ENCODE measurements at places on chromosomes 4 and X. TPM values are rescaled to one million over a fixed set of nuclear protein-coding genes. Genes with fewer than 3 reads are reported as not detected.

The FHL1 gene
- total RNA-seq: 53.2 TPM

The DNAAF6 gene
- not detected for total RNA-seq

The COL25A1 gene
- 0.12 TPM for total RNA-seq

The ATP1B4 gene
- not detected for total RNA-seq

The PTCHD1 gene
- 16.0 TPM for total RNA-seq

The JADE3 gene
- total RNA-seq: 5.2 TPM

DNA sequence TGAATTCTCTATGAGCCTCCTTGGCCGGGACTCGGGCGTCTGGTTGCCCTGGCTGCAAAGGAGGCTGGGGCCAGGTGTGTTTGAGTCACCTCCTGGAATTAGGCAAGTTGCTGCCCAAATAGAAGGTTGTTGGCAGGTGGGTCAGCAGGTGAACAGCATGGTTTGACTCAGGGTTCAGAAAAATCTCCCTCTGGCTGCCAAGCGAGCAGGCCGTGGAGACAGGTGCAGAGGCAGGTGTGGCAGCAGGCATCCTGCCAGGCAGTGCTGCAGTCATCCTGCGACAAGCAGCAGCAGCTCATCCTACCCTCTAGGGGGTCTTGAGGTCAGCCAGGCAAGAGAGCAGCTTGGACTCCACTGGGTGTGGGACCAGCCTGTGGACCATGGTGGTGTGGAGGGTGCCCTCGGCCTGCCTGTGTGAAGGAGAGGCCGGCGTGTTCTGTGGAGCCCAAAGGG lies 8.2 kb downstream of the MSANTD1 start:
- DNase-seq: peak; percentile 45

DNA sequence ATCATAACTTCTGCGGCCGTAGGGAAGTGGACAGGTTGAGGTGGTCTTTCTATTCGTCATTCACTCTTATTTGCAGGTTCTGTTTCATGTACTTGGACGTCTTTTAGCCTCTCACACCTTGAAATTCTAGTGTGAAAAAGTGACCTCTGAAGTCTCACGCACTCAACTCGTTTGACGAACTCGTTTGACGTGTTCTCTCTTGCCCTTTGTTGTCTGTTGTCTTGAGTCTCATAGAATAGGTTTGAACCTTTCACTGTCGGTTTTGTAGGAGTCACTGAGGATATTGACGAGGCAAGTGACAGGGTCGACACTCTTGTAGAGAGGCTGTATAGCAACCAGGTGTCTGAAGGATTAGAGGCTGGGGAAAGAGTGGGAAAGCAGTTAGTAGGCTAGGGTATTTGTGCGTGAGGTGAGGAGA lies 1.1 kb upstream of the PGRMC2 start:
- DNase-seq: no peak

DNA sequence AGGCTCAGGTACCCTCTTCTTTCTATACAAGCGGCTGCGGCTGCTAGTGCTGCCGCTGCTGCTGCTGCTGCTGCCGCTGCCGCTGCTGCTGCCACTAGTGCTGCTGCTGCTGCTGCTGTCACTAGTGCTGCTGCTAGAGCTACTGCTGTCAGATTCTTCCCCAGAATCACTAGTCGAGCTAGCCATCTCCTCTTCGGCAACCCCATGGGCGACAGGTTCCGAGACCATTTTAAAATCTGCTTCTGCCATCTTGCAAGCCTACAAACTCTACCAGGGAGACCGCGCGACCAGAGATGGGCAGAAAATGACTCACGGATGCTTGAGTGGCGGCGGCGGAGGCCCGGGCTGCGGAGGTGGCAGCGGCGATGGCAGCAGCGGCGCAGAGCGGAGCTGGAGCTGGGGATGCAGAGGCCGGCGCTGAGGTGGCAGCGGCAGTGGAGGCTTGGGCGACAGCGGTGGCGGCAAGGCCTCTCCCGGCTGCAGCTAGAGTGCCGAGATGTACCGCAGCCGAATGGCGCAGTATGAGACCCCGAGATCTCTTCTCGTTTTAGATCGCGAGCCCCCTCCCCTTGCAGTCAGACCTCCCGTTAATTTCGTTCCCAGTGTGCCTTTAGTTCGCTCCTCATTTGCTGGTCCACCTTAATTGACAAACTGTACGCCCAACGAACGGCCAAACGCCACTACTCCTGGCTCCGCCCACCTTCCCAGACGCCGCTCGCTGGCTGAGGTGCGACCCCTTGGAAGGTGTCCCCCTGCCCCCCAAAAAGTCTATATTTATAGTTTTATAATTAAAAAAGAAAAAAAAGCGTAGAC lies at the start of gene NAP1L3:
Gene NAP1L3 (minus strand): TSS at position 523 of the 813 bp plus-strand sequence. CDS start 274 bp downstream, at position 249.
- DNase-seq: peak; percentile 38

- DNase-seq: no peak
These were observed 11.2 kb upstream of the PGRMC2 start for GRCh38 chr4:128298852-128299251.

- DNase-seq: no peak
These were observed 34.5 kb upstream of the TLL1 start for GRCh38 chr4:165838575-165838974.
